Stimulated activated CD4-positive, alpha-beta T cell treated with anti-CD3 and anti-CD28 coated beads, TNF-alpha, amount 100 ng/mL, for 1 hour (primary cell): ENCODE measurements at places on chromosomes 1 and 21.

- DNase-seq, result no peak
These were observed 187.5 kb upstream of the ARHGEF16 start for GRCh38 chr1:3266870-3267549.

DNA sequence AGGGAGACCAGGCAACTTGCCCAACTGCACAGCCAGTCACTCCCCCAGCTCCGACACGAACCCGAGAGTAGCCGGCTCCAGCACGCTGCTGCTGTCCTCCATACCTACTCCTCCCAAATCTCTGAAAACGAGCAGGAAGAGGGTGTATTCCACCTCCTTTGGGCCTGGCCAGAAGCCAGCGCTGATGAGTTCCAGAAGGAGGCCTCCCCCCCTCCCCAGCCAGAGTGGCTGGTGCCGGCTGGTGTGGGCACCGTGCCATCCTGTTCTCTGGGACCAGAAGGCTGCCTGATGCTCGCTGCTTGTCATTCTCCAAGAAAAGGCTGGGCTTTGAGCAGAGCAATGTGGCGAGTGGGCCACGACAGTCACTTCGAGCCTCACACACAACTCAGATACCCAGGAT, 22.2 kb downstream of the KCNN3 start:
- no peak for DNase-seq

GRCh38 chr1:25958465-25958864, 39.4 kb downstream of the PAFAH2 start:
- no peak for DNase-seq

GRCh38 chr1:174990382-174990999, 9.3 kb upstream of the CACYBP start:
- no peak for DNase-seq

DNA sequence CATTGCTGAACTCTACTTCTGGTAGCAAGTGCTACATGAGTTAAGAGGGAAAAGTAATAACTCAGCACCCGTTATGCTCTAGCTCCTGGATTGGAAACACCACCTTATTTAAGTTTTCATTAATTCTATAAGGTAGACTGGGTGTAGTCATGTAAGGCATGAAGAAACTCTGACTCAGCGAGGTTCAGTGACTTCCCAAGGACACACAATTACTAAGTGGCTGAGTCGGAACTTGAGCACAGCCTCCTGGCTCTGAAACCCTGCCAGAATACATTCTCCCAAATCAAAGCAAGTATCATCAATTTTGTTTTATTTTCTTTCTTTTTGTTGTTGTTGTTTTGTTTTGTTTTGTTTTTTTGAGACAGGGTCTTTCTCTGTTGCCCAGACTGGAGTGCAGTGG, 29.1 kb upstream of the SCCPDH start:
- no peak for DNase-seq

- no peak for DNase-seq
These were observed 84.4 kb downstream of the MACF1 start for GRCh38 chr1:39288735-39289465.

DNA sequence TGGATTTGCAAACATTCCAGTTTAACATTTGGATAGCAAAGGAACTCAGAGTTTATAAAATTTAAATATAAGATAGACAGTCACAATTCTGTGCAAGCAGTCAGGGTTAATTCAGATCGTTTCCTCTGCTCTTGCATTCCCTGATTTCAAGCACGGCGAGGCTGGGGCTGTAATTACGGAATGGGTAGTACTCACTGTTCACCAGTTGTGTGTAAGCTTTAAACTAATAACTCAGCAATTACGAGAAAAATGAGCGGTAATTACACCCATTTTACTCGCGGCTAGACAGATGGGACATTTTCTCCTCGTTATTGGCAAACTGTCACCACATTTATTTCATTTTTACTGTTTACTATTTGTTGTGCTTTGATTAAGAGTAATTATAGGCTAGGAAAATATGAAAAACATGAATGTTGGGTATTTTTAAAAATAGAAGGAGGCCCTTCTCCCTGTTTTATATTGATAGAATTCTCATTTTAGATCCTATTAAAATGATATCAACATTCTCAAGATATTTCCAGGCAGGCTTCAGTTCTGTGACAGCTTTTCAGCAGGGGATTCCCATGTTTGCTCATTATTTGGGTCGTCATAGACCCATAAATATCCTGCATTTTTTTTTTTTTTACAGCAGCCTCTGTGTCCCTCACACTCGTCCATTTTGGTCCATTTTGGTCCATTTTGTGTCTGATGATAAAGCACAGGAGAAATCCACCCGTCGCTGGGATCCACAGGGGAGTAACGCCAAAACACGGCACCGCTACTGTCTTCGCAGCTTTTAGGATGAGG, 208.3 kb downstream of the DSCAM start:
- DNase-seq, result no peak

GRCh38 chr1:6162773-6163172, 17.3 kb downstream of the CHD5 start:
- DNase-seq, result no peak

GRCh38 chr1:245128381-245129101, 26.2 kb upstream of the KIF26B start:
- no peak for DNase-seq

DNA sequence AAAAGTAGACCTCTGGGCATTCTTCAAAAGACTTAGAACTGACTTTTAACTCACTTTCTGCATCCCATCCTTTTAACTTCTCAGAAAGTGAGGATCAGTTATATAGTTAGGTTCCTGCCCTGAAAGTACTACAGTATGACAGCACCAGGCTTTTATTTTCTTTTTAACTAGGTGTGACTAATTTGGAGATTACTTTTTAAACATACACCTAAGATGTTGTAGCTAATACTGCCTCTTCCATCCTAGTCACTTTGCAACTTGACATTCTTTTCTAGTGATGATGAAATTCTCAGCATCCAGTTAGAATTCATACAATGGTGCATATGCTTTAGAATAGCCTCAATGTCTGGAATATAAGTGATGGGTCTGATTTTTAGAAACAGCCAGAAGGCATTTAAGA, 24.6 kb downstream of the RUNX1 start:
- no peak for DNase-seq

GRCh38 chr1:176847052-176847451, 317.5 kb downstream of the ASTN1 start:
- DNase-seq, result no peak
